Astrocyte (in vitro differentiated cells and primary cell): ENCODE measurements at places on chromosomes 1 and 21. TPM values are rescaled to one million over a fixed set of nuclear protein-coding genes. Genes with fewer than 3 reads are reported as not detected.
A peak's percentile ranks its signal among the peaks of the same experiment; 100 is the strongest.

DNA sequence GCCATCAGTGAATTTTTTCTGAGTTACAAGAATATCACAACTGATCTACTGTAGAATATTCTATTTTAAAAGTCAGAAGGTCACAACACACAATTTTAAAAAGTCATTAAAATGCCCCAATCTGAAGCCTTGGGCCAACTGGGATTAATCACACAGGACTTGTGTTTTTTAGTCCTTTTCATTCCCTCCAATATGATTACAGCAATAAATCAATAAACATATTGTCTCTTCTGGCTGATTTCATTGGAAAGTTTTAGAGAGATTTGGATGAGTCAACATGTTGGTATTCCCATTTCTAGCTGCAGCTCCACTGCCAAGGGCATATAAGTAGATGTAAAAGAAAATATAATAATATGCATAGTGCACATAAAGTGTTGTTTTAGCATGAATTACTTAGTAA lies 85.8 kb downstream of the NIBAN1 start:
- peak; percentile 64 for DNase-seq

DNA sequence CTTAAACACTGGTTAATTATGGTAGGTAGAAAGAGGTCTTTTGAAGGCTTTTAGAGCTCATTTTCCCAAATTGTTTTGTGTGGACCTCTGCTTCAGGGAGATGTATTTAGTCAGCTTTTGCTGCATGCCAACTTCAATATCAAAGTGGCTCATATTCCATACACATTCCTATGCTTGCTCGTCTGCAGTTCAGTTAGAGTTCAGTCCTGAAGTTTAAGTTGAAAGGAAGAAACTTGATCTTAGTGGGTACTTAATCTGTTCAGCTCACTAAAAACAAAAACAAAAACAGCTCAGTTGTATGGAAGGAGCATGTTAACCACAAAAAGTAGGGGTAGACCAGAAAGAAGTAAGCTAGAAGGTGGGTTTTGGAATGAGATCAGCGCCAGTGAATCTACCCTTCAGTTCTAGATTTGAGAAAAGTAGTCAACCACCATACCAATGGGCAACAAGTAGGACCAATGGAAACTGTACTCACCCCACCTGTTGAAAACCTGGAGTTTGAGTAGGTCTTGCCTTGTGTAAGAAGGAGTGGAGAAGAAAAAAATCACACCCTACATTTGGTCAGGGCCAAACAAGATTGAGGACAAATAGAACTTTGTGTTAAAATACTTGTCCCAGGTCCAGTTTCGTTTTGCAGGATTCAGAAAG lies 58.0 kb downstream of the LEPR start:
- DNase-seq, result peak; percentile 33

- DNase-seq, result no peak
These were observed 124.3 kb downstream of the ETS2 start for GRCh38 chr21:38930066-38930465.

- DNase-seq, result no peak
These were observed 72.0 kb upstream of the GORAB start for GRCh38 chr1:170460001-170460400.

- DNase-seq, result no peak
These were observed 380.6 kb downstream of the SIPA1L2 start for GRCh38 chr1:232249339-232249738.

GRCh38 chr21:31607791-31608190 lies 51.7 kb upstream of the SOD1 start:
- no peak for DNase-seq

- DNase-seq, result peak; percentile 94
These were observed 84.2 kb downstream of the NDUFS5 start for GRCh38 chr1:39110325-39110851.

DNA sequence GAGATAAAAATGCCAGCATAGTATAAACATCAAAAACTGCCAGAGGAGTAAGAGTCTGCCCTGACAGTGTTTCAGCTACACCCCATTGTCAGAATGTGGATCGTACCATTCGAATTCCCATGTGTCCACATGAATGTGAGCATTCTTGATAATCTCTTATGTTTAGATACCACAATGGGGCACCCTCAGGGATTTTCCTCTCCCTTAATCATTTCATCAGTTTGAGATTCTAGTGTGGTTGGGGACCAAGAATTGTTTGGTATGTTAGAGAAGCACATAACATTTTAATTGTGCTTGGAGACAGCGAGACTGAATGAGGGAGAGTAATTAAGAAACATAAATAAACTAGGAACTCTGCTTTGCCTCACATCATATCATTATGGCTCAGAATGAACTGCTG lies 120.2 kb downstream of the ZC3H11B start:
- DNase-seq, result no peak

DNA sequence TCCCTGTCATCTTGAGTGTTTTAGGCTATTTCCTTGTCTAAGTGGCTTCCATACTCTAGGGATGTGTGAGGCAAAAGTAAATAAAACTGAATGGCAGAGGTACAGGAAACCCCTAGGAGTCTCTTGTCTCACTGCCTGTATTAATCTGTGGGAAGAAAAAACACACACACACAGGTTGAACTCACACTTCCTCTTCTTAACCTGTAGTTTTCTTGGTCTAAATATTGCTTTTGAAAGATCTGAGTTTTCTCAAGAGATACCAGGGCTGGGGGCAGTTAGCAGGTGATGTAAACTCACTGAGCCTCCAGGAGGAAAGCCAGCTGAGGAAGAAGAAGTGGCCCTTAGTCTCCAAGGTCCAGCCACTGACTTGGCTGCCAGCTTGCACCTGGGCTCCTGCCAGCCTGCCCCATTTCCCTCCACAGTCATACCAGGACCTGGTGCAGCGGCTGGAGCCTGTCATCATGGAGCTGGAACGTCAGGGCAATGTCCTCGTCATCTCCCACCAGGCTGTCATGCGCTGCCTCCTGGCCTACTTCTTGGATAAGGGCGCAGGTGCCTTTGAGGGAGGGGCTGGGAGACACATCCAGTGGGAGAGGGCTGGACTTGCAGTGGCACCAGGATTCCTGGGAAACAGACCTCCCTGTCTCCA lies 16.9 kb downstream of the PFKFB2 start:
- no peak for DNase-seq

GRCh38 chr21:38913120-38913892 lies 107.6 kb downstream of the ETS2 start:
- peak; percentile 67 for DNase-seq

- peak; percentile 36 for DNase-seq
These were observed 65.3 kb downstream of the SUSD4 start for GRCh38 chr1:223298701-223299100.

DNA sequence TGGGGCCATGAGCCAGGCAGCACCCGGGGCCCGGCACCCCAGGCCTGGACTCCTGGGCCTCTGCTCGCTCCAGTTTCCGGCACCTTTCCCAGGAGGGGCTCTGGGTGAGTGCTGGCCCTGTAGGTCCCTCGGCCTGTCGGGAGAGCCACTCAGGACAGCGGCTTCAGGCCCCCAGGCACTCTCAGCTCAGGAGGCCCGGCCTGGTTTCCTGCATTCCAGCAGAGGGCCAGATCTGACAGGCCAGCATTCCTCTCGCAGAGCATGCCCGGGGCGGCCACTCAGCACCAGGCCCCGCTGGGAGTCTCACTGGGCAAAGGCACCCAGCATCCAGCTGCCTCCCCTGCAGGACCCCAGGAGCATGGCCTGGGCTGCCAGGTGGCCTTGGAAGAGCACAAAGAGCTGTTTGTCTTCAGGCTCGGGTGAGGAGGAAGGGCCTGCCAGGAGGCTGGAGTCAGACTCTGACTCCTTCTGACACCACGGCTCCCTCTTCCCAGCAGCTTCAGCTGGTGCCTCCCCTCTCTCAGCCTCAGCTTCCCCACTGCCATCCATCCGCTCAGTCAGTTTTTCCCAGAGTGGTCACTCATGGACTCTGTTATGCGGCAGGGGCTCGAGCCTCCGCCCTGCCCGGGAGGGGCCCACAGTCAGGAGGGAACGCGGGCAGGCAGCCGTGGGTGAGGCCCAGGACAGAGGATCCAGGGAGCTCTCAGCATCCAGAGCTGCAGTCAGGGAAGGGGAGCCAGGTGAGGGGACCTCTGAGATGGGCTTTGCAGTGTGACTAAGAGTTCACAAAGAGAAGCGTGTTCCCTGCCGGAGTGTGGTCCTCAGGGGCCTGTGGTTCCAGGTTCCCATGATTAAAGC lies 51.7 kb downstream of the WNT9A start:
- DNase-seq, result peak; percentile 12

DNA sequence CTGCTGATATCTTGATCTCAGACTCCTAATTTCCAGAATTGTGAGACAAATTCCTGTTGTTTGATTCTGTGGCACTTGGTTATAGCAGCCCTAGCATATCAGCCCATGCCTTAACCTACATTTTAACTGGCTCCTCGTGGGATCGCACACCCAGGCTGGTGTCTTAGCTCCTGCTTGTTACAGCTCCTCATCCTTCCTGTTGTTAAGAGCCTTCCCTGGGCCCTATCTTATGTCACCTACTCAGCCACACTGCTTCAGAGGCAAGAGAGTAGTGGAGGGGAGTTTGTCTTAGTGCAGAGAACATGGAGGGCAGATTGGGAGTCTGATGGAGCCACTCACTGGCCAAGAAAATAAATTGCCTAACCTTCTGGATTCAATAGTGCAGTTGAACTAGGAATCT lies 131.0 kb downstream of the ROR1 start:
- no peak for DNase-seq

- DNase-seq, result peak; percentile 93
These were observed 1561.5 kb downstream of the MRPL39 start for GRCh38 chr21:24045775-24046215.

DNA sequence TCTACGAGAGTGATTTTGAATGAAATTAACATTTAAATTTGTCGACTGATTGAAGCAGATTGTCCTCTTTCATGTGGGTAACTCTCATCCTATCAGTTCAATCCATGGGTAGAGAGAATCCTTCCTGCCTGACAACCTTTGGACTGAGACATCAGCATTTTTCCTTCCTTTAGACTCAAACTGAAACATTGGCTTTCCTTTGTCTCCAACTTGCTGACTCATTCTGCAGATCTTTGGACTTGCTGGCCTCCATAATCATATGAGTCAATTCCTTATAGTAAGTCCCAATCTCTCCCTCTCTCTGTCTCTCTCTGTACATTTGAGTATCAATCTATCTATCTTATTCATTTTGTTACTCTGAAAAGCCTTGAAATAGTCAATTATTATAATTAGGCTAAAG lies 416.7 kb downstream of the LRRIQ3 start:
- peak; percentile 25 for DNase-seq

DNA sequence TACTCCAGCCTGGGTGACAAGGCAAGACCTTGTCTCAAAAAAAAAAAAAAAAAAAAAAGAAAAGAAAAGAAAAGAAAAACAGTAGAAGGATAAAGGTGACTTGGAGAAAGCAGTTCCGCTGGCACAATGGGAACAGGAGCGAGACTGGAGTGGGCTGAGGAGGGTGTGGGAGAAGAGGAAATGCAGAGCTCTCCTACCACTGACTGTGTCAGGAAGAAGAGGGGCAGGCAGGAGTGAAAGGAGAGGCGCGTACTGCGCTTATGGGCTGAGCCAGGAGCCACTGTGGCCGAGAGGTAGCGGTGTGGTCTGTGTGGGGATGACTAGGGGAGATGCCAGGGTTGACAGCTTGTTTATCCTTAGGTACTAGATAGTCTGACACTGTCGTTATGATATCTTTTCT lies 6.4 kb upstream of the PROK1 start:
- no peak for DNase-seq

DNA sequence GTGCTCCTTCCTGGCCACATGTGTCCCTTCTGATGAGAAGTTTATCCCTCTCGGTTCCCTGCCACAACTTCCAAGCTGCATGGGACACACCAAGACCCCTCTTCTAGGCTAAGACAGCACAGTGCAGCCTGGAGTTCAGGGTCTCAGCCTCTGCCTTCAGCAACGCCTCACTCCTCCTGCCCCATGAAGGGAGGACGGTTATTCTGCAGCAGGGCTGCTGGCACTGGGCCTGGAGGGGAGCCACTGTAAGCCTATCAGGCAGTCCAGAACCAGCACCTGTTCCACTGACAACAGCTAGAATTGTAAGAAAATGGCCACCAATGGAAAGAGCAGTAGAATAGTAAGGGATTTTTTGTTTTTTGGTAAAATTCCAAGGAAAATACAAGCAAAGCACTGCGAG lies 72.3 kb downstream of the GALNT2 start:
- DNase-seq, result no peak

DNA sequence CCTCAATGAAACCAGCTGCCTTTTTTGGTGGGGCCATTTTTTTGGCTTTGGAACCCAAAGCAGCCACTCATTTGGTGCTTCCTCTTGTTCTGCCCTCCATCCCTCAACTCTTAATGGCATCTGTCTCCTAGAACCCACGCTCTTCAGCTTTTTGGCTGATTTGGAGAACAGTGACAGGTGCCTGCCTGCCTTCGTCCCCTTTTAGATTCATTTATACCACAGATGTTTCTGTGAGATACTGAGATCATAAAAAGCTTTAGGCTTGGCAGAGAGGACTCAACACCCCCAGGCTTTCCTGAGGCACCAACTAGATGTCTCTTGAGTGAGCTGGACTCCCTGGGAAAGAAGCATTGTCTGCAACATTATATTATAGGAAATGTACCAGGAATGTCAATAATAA lies 20.4 kb upstream of the YTHDF2 start:
- no peak for DNase-seq

DNA sequence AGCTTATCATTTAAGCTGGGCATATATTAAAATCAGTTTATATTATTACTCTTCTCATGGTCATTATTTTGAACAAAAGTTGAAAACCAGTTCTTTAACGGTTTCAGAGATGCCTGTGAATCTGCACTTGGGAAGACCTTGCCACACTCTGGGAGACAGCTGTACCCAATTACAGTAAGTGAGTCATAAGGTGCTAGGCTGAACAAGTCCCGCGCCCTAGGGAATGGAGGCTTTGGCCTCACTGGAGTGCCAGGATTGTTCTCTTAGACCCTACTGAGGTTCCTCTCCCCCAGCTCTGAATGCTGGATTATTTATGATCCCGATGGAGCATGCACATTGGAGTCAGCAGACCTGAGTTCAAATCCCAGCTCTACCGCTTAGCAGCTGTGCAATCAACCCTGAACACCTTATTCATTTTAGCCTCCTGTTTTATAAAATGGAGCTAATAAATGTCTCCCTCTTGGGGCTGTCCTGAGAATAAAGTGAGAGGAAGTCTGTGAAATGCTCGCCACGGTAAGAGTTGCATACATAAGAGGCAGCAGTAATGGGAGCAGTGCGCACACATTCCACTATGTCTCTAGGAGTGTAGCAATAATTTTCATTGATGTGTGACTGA lies 266.2 kb downstream of the FOXD2 start:
- peak; percentile 25 for DNase-seq

GRCh38 chr1:220356981-220357850 lies 85.0 kb upstream of the RAB3GAP2 start:
- no peak for DNase-seq

- DNase-seq, result no peak
These were observed 15.0 kb downstream of the ZYG11B start for GRCh38 chr1:52741259-52741658.

Gene RGS2
- total RNA-seq, result 10.5 and 13.8 TPM in 2 replicates

Gene DLGAP3
- total RNA-seq, result 1.6 and 2.7 TPM in 2 replicates

Gene GLUL
- total RNA-seq, result 134 and 158 TPM in 2 replicates

Gene BEND5
- 1.4 and 2.7 TPM in 2 replicates for total RNA-seq

Gene PSMA5
- 143 and 148 TPM in 2 replicates for total RNA-seq

Gene MYBPH
- not detected in 2 replicates for total RNA-seq

Gene VANGL2
- total RNA-seq, result 25.5 and 26.1 TPM in 2 replicates

Gene CATSPERE
- 1.1 TPM in 2 replicates for total RNA-seq

Gene HRNR
- not detected in 2 replicates for total RNA-seq
